ENCODE measurements at places on chromosomes 1 and 21.

DNA sequence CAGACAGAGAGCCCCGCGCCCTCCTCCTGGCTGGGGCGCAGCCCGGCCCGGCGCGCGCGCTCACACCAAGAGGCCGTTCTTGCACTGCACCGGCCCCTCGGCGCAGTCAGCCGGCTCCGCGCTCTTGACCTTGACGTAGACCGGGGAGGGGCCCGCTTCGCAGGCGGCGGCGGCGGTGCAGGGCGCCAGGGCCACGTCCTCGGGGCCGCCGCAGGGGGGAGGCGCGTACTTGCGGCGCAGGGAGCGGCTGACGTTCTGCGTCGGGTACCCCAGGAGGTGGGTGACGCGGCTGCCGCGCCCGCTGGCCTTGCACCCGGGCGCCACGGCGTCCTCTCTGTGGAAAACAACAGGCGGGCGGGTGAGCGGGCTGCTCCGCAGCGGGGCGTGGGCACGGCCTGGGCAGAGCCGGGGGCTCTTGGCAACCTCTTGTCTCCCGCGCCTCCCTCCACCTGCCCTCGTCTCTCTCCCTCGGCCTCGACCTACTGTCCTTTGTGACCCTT is 7.7 kb downstream of the VSIG8 start:
- peak; percentile 95 for DNase-seq

DNA sequence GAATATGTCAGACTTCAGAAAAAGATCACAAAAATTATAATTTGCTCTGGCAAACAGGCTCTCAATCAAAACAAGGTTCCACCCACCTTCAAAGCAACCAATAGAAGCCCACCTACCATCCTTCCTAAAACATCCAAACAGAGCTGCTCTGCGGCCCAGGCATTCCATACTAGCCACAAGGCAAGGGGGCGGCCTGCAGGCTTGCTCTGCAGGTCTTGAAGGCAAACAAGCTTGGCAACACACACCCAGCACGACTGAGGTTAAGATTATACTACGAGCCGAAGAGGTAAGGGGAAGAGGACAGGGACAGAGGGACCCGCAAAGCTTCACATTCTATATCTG is 207.3 kb downstream of the SLC45A1 start:
- DNase-seq = no peak

DNA sequence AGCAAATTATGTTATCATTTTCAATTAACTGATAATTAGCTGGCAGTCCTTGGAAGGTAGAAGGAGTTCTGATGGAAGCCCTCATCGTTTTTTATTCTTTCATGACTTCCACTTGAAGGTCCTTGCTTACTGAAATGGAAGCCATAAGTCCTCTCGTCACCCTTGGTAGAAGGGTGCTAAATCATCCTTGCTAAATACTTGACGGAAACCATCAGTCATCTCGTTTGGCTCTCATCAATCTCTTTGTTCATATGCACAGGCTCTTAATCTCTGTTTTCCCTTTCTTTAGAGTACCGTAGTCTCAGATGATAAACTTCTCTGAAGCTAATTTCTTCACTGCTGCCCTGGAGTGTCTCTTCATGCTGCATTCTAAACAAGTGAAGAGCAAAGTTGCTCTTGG is 34.5 kb downstream of the UCK2 start:
- DNase-seq = no peak

DNA sequence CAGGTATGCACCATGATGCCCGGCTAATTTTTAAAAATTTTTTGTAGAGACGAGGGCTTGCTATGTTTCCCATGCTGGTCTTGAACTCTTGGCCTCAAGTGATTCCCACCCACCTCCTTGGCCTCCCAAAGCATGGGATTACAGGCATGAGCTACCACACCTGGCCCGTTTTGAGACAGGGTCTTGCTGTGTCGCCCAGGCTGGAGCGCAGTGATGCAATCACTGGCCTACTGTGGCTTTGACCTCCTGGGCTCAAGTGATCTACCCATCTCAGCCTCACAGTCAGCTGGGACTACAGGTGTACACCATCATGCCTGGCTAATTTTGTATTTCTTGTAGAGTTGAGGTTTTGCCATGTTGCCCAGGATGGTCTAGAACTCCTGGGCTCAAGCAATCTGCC is 7.5 kb upstream of the SH3D21 start:
- no peak for DNase-seq

DNA sequence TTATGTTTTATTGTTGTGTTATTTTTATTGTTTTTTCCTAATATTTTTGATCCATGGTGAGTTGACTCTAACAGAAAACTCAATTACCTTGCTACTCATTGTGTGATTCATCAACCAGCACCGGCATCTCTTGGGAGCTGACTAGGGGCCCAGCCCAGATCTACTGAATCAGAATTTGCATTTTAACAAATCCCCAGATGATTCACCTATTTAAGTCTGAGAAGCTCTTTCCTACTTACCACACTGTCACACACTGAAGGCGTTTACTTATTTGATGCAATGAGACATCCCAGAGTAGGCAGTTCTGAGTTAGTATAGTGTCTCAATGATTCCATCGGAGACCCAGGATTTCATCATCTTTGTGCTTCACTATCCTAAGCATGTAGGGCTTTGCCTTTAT is 416.6 kb downstream of the RWDD3 start:
- no peak for DNase-seq

- no peak for DNase-seq
Measured at GRCh38 chr21:41932191-41932575, 21.6 kb downstream of the C2CD2 start.

GRCh38 chr1:229691362-229691761 is 65.3 kb downstream of the URB2 start:
- DNase-seq = no peak

DNA sequence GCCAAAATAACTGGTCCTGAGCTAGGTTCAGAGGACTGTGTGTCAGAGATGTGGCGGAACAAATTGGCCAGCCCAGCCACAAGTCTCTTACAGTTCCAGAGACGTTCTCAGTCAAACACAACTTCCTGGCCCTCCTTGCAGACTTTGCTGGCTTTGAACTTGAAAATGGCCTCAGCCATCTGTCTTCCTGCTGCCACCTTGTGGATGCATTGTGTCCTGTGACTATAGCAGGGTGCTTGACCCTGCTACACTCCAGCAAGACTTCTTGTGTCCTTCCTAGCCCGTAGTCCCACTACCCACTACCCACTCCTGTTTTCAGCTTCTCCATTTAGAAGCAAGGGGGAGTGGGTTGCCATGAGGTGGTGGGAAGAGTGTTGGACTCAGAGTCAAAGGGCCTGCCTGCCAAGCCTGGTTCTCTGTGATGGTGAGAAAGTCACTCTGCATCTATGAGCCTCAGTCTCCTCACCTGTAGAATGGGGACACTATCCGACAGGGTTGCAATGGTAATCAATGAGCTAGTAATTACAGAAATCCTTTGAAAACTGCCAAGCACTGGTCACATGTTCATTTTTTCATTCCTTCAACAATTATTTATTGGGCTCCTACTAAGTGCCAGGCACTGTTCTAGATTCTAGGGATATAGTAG is 109.9 kb downstream of the IGSF21 start:
- peak; percentile 1 for DNase-seq

GRCh38 chr1:94973309-94973922 is 46.5 kb upstream of the CNN3 start:
- peak; percentile 72 for DNase-seq

GRCh38 chr1:209207701-209208286 is 375.7 kb upstream of the CAMK1G start:
- peak; percentile 88 for DNase-seq

- no peak for DNase-seq
Measured at GRCh38 chr1:241167121-241167630, 189.8 kb downstream of the RGS7 start.

- no peak for DNase-seq
Measured at GRCh38 chr21:41764558-41765419, 2.1 kb downstream of the RIPK4 start.

- DNase-seq = no peak
Measured at GRCh38 chr1:203913073-203913521, 51.7 kb downstream of the SNRPE start.
